Activated CD8-positive, alpha-beta memory T cell treated with anti-CD3 and anti-CD28 coated beads for 4 hours (primary cell): ENCODE measurements at places on chromosomes 6 and 20.

DNA sequence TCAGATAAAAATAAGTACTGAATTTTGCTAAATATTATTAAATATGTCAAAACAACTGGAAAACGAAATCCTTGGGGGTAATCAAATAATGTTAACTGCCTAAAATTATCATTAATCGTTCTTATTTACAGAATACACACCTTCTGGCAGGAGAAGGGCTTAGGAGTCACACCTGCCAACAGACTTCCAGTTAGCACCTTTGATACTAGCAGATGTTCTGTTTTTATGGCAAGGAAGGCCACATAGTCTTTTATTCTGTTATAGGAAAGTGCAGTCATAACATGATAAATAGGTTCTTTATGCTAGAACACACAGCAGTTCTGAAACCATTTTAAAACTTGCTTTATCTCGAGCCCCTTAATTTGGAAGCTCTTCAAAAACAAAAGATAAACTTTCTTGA is 464.1 kb downstream of the UTRN start:
- DNase-seq, result no peak

- DNase-seq, result no peak
Measured at GRCh38 chr20:43102394-43102793, 87.3 kb downstream of the PTPRT start.

GRCh38 chr20:60035486-60035885 is 77.3 kb downstream of the CDH26 start:
- DNase-seq, result no peak

GRCh38 chr6:106688177-106688951 is 59.0 kb downstream of the QRSL1 start:
- no peak for DNase-seq

- no peak for DNase-seq
Measured at GRCh38 chr20:31642837-31643236, 5.1 kb downstream of the COX4I2 start.

GRCh38 chr6:43302126-43302525 is 4.1 kb downstream of the SLC22A7 start:
- no peak for DNase-seq
